ENCODE measurements at places on chromosomes 2 and 18. TPM values are rescaled to one million over a fixed set of nuclear protein-coding genes. Genes with fewer than 3 reads are reported as not detected.

- H3K4me1 ChIP-seq, result no peaks in the 10 kb centered on the region
- DNase-seq, result no peak
- H3K4me3 ChIP-seq, result no peak overlapping the region
Observed at GRCh38 chr18:49875783-49876182, 62.5 kb upstream of the ACAA2 start.

GKN1 gene
- not detected for total RNA-seq

DNA sequence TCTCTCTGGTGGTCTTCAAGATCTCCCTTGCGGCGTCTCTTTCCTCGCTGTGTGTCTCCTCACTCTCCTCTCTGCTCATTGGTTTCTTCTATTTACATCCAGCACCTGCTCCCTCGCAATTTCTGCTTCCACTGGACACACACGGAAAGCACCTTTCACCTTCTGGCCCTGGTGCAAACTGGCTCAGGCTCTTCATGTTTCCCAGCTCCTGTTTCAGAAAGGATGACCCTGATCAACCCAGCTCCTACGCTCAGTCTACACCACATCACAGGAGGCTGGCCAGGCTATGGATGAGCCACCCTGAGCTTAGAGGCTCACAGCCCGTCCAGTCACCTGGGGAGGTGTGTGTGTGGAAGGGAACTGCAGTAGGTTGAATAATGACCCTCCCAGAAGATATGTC lies 72.7 kb downstream of the MCFD2 start:
- H3K4me1 ChIP-seq, result peaks cover 8% of the 10 kb centered on the region
- H3K27ac ChIP-seq, result no peak overlapping the region
- H3K27me3 ChIP-seq, result no peaks in the 10 kb centered on the region
- no peak for DNase-seq

LYPD6 gene
- not detected for total RNA-seq

GRCh38 chr2:172736424-172737174 lies 954 bp downstream of the RAPGEF4 start:
- H3K4me1 ChIP-seq, result peaks cover 6% of the 10 kb centered on the region
- no peak for DNase-seq
- no peak overlapping the region for H3K4me3 ChIP-seq
- H3K27ac ChIP-seq, result no peak overlapping the region

- H3K27ac ChIP-seq, result peak overlapping the region; percentile 3
- no peak overlapping the region for H3K4me3 ChIP-seq
- DNase-seq, result no peak
- H3K4me1 ChIP-seq, result peaks cover 33% of the 10 kb centered on the region
- H3K36me3 ChIP-seq, result no peaks in the 10 kb centered on the region
Observed at GRCh38 chr18:50306944-50307343, 19.5 kb upstream of the CXXC1 start.

GDF7 gene
- total RNA-seq, result 14.8 TPM

RTP5 gene
- not detected for total RNA-seq

DNA sequence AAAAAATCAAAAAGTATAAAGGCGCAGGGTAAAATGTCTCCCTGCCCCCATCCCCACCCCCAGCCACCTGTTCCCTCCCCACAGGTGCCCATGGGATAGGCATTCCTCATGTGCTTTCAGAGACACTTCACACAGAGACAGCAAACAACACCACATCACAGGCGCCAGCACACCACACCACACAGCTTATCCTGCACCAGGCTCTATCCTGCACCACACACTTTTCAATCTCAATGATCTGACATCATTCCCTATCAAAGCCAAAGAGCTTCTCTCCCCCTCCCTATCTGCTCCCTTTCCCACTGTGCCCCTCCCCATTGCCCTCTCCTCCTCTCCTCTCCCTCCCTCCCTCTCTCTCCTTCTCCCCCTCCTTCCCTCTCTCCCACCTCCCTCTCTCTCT lies 15.5 kb downstream of the FAM178B start:
- no peak overlapping the region for H3K4me3 ChIP-seq
- DNase-seq, result no peak
- H3K27me3 ChIP-seq, result no peaks in the 10 kb centered on the region
- H3K36me3 ChIP-seq, result no peaks in the 10 kb centered on the region
- no peak overlapping the region for H3K27ac ChIP-seq
- H3K4me1 ChIP-seq, result no peaks in the 10 kb centered on the region

GRCh38 chr2:120180066-120180465 lies 43.1 kb downstream of the TMEM185B start:
- no peak overlapping the region for H3K27ac ChIP-seq
- H3K27me3 ChIP-seq, result no peaks in the 10 kb centered on the region
- DNase-seq, result no peak
- H3K36me3 ChIP-seq, result no peaks in the 10 kb centered on the region
- H3K4me1 ChIP-seq, result peaks cover 60% of the 10 kb centered on the region

DNA sequence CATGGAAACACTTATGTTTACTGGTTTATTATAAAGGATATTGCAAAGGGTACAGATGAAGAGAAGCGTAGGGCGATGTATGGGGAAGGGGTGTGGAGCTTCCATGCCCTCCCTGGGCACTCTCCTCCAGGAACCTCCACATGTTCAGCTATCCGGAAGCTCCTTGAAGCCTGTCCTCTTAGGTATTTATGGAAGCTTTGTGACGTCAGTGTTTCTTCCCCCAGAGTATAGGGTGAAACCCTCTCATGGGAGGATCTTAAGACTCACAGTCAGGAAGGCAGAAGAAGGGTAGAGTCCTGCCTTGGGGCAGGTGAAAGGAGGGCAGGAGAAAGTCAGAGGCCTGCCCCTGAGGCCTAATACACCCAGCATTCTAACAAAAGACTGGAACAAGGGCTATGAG lies 61.3 kb upstream of the CREB1 start:
- no peaks in the 10 kb centered on the region for H3K4me1 ChIP-seq
- H3K27me3 ChIP-seq, result no peaks in the 10 kb centered on the region
- H3K4me3 ChIP-seq, result no peak overlapping the region
- H3K36me3 ChIP-seq, result no peaks in the 10 kb centered on the region
- no peak for DNase-seq

DNA sequence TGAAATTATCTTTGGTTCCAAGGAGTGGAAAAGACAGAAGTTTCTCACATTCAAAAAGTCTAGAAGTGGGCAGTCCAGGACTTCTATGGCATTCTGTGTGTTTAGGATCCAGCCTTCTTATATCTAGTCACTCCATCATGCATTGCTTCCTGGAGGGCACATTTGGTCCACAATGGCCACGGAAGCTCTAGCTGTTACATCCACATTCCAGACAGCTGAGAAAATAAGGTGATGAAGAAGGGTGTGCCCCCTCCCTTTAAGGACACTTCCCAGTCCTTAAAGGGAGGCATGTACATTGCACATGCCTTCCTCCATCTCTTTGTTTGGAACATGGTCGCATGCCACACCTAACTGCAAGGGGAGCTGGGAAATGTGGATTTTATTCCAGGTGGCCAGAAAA lies 59.9 kb upstream of the BZW1 start:
- no peaks in the 10 kb centered on the region for H3K27me3 ChIP-seq
- no peaks in the 10 kb centered on the region for H3K36me3 ChIP-seq
- H3K4me3 ChIP-seq, result no peak overlapping the region

GRCh38 chr2:237962432-237963084 lies 4.3 kb upstream of the UBE2F start:
- H3K4me3 ChIP-seq, result no peak overlapping the region
- H3K36me3 ChIP-seq, result no peaks in the 10 kb centered on the region
- H3K27ac ChIP-seq, result no peak overlapping the region
- peaks cover 8% of the 10 kb centered on the region for H3K4me1 ChIP-seq

DNA sequence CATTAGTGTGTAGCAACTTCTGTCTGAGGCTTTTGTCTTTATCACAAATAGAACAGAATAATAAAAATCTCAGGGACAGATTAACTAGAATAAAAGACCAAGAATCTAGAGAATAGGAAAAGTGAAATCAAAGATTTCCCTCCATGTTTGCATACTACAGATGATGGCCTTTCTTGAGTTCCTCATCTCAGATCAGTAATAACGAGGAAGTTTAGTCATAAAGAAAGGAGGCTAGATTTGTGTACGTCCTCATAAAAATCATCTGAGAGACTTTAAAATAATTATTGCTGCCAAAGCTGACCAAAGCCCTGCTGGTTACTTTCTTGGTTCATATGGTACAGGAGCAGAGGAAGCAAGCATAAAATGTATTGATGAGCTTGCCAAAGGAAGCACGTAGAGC lies 117.3 kb downstream of the MIB1 start:
- H3K36me3 ChIP-seq, result peaks cover 7% of the 10 kb centered on the region
- H3K4me1 ChIP-seq, result peaks cover 7% of the 10 kb centered on the region
- H3K27ac ChIP-seq, result no peak overlapping the region
- H3K27me3 ChIP-seq, result no peaks in the 10 kb centered on the region
- H3K4me3 ChIP-seq, result no peak overlapping the region
- DNase-seq, result no peak

SPEG gene
- total RNA-seq, result 0.10 TPM

- H3K36me3 ChIP-seq, result no peaks in the 10 kb centered on the region
- no peak overlapping the region for H3K4me3 ChIP-seq
- DNase-seq, result no peak
- H3K27me3 ChIP-seq, result no peaks in the 10 kb centered on the region
- no peak overlapping the region for H3K27ac ChIP-seq
Observed at GRCh38 chr2:128455721-128456050, 137.0 kb upstream of the HS6ST1 start.

DNA sequence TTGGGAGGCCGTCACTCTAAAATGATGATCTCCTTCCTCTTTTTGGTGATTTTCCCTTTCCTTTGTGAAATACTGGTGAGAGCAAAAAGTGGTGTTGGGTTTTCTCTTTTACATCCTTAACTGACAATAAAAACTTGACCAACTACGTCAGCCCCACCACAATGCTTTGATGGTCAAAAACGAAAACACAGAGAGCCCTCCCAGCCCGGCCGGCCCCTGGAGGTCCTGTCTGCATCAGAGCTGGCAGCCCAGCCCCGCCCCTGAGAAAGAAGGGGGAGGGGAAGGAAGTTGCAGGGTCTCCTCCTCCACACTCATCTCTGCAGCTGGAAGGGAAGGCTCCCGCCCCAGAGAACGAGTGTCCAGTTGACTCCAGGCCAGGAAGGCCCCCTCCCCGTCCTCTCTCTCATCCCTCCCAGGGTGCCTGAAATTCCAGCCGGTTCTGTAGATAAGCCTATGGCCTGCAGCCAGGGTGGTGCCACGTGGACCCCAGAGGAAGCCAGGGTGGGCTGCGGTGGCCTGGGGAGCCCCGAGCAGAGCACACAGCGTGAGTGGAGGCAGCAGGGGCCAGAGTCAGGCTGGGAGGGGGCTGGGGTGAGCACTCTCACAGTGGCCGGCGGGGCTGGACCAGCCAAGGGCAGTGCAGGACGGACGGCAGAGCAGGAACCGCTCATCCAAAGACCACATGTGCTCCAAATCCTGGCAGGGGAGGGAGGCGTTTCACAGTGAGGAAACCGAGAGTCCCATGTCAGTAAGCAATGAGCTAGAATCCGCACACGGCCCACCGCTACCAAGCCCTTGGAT lies 19.8 kb downstream of the BIN1 start:
- H3K4me1 ChIP-seq, result peaks cover 53% of the 10 kb centered on the region
- peak overlapping the region; percentile 23 for H3K4me3 ChIP-seq
- peak; percentile 76 for DNase-seq
- H3K27ac ChIP-seq, result peak overlapping the region; percentile 55
- no peaks in the 10 kb centered on the region for H3K36me3 ChIP-seq
- H3K27me3 ChIP-seq, result no peaks in the 10 kb centered on the region

- H3K27ac ChIP-seq, result no peak overlapping the region
- DNase-seq, result no peak
- no peaks in the 10 kb centered on the region for H3K4me1 ChIP-seq
- H3K4me3 ChIP-seq, result no peak overlapping the region
- H3K27me3 ChIP-seq, result no peaks in the 10 kb centered on the region
- no peaks in the 10 kb centered on the region for H3K36me3 ChIP-seq
Observed at GRCh38 chr18:75111760-75112159, 97.2 kb downstream of the PTGR3 start.

DNA sequence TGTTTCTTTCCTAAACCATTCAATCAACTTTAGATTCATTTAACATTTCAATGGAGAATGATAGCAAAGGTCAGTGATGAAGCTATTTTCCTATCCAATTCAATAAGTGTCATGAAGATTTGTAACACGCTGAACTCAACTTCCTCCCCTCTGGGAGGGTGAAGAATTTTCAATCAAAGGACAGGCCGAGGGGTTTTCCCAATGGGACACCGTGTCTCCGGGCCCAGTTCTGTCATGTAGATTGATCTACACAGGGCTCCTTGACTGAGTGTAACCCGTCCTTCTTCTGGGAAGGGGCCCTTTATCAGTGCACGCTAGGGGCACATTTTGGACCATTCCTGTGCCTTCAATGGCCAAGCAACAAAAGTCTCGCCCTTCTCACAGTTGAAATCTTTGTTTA lies 90.1 kb downstream of the KCNE4 start:
- H3K4me3 ChIP-seq, result no peak overlapping the region
- no peak for DNase-seq
- no peak overlapping the region for H3K27ac ChIP-seq
- H3K27me3 ChIP-seq, result no peaks in the 10 kb centered on the region
- H3K36me3 ChIP-seq, result no peaks in the 10 kb centered on the region

DNA sequence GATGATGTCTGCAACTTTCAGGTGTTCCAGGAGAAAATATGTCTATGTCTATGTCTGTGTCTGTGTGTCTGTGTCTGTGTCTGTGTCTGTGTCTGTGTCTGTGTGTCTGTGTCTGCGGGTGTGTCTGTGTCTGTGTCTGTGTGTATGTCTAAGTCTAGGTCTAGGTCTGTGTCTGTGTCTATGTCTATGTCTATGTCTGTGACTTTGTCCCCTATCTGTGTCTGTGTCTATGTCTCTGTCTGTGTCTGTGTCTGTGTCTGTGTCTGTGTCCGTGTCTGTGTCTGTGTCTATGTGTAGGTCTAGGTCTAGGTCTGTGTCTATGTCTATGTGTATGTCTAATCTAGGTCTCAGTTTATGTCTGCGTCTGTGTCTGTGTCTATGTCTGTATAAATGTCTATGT lies 10.5 kb downstream of the IL1R2 start:
- H3K4me3 ChIP-seq, result no peak overlapping the region
- DNase-seq, result peak; percentile 51
- no peak overlapping the region for H3K27ac ChIP-seq
- no peaks in the 10 kb centered on the region for H3K4me1 ChIP-seq
- H3K36me3 ChIP-seq, result no peaks in the 10 kb centered on the region
- H3K27me3 ChIP-seq, result no peaks in the 10 kb centered on the region
